ENCODE measurements at places on chromosomes 3 and 15.

- DNase-seq: no peak
Measured at GRCh38 chr3:136678981-136679380, 73.2 kb downstream of the STAG1 start.

GRCh38 chr3:195064300-195064931 is 206.5 kb downstream of the XXYLT1 start:
- DNase-seq: no peak

GRCh38 chr3:94607778-94608177 is 544.9 kb downstream of the NSUN3 start:
- no peak for DNase-seq

DNA sequence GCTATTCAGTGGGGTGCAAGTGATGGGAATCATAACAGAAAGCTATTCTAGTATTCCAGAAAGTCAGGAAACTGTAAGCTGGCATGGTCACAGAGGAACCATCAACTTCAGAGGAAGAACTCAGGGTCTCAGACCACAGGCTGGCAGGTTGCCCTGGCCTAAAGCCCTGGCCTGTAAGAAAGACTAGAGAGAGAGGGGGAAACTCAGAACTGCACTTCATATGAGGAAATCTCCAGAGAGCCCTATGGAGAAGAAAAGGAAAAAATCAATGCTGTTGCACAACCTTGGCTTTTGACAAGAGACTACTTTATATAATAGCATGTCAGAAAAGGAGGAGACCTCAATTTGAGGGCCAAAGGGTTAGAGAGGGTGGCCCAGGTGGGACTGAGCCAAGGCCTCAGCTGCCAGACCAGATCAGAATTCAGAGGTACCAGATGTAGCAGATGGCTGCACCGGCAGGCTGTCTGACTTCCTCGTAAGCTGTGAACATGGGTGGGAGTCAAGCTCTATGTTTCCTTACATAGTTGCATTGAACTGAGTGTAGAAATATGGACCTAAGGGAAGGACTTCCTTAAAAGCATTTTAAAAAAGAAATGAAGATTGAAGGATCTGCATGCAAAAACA is 333.8 kb downstream of the PDCD6IP start:
- DNase-seq: no peak

GRCh38 chr3:100107221-100107814 is 7.0 kb downstream of the FILIP1L start:
- peak; percentile 28 for DNase-seq

- no peak for DNase-seq
Measured at GRCh38 chr3:64229903-64230302, 4.6 kb upstream of the PRICKLE2 start.

DNA sequence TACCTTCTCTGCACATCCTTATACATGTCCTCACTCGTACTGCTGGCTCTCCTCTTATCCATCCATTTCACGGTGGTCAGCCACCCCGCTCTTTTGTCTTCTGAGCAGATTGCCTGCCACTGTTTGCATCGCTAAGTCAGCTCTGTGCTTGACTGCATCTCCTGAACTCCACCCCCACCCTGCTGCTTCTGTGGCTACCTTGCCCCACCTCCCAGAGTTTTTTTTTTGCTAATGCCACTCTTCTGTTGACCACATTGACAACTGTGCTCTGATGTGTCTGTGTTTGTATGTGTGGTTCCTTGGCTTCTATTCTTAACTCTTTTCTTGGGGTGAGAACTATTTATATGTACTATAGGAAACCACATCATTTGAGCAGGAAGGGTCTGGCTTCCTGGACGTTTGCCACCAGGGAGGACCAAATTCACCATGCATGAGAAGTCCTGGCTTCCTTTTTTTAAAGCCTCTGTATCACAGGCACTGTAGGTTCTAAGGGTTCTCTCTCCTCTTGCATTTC is 12.8 kb upstream of the MTMR10 start:
- DNase-seq: no peak

DNA sequence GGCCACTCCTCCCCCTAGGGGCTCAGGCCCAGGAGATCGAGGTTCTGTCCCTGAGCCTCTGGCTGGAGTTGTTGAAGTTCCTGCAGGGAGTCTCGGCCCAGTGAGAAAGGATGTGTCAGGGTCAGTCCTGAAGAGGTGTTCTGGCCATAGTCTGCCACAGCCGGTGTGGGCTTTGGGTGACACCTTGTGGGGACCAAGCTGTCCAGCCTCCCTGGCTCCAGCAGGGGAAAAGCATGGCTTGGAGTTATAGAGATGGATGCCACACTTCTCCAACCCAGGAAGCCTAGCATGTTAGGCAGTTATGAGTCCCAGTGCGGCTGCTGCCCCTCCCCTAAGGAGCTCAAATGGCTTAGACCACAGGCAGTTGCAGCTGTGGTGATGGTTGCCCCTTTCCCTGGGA is 945.6 kb upstream of the GBE1 start:
- no peak for DNase-seq

DNA sequence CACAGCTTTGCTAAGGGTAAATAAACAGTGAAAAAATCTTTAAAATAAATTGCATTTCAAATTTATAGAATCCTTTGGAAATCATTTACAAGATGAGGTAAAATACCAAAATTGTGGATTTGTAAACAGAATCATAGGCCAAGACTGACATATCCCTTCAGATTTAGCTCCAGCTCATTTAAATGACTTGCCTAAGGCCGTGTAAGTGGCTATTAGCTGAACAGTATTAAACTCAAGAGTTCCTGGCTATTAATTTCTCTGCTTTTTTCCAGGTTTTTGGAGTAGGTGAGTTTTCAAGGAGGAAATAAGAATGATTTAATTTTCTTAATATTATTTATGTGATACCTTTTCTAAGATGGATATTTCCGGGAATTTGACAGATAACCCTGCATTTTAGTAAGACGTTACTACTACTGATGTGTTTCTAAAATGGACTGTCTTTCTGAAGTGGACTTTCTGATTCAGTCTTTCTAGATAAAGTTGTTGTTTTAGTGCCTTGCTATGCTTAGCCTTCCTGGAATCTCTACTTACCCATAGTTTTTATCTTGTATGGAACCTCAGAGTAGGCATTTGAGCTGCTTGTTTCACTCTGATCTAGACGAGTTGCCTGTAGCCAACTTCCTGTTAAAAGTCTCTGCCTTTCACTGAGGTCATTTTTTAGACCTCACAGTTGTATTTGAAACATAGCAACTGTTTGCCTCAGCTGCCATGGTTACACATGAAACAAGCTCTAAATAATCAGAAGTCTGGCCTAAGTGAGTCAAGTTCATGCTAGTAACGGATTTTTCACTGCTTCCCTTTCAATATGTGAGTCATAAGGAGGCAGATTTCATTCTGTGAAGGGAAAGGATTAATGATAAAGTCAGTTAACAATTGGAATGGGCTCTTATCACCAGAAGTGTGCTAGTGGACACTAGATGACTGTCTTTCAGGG is 127.0 kb downstream of the KLHL25 start:
- DNase-seq: no peak

- DNase-seq: no peak
Measured at GRCh38 chr3:193734737-193735366, 141.8 kb downstream of the OPA1 start.

DNA sequence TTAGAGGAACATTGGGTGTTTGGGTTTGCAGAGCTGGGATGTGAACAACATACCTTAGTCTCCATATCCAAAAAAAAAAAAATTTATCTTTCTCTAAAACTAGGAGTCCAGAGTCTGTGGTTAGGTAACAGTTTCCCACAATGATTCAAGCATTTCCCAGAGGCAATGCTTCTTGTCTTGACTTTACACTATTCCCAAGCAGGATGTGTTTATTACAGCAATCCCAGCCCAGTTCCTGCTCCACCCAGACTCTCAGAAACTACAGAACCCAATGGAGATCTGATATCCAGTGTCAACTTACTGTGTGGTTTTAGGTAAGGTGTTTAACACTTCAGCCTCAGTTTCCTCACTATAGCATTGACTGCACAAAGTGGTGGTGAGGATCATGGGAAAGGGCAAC is 2.3 kb upstream of the C3orf62 start:
- no peak for DNase-seq

- DNase-seq: no peak
Measured at GRCh38 chr3:122962149-122962548, 65.4 kb downstream of the SEMA5B start.

DNA sequence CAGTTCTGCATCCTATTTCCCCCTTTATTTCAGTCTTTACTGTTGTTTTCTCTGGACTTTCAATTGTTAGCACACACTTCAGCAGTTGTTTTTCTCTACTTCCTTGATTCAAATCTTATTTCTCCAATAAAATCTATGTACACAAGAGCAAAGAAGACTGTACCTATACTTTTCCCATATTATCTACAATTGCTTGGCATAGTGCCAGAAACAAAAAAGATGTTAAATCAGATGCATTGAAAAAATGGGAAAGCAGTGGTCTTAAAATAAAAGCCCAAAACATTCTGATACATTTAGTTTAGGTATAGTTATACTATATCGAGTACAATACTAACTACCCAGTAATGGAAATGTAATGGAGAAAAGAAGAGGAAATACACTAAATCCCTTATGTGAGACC is 265.1 kb downstream of the UBE2E2 start:
- no peak for DNase-seq

GRCh38 chr3:39870706-39871105 is 61.3 kb downstream of the MYRIP start:
- DNase-seq: no peak

- DNase-seq: no peak
Measured at GRCh38 chr3:186394566-186395217, 32.7 kb upstream of the DGKG start.

DNA sequence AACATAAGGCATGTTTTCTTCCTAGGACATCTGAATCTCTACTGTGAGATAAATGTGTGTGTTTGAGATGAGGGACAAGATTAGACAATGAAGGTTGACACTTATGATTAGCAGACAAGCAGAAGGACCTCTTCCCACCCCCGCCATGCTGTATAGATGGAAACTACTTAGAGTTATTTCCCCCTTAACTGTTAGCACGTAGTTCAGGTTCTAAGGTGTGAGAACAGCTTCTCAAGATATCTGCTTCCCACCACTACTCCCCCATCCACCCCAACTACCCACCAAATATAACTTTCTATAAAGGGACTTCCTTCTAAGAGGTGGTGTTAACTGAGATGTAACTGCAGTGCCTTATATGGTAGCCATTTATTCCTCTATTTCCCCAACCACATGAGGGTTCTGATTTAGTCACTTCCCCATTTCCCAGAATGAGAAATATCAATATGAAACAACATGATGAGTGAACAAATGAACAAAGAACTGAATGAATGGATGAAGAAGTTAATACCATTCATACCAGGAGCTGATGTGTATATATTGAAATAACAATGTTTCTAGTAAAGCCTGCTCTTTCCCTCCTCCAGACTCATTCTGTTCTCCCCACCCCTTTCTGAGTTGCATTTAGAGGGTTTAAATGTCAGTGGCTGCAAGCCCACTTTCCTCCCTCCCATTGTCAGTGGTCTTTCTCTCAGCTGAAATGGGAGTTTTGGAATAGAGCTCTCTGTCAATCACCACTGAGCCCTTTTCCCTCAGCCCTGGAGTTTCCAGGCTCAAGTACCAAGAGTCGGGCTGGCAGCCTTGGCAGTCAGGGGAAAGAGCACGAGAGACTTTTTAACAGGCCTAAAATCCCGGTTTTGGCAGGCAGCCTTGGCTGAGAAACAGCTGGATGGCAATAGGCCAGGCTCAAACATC is 7.7 kb upstream of the RFTN1 start:
- DNase-seq: no peak

DNA sequence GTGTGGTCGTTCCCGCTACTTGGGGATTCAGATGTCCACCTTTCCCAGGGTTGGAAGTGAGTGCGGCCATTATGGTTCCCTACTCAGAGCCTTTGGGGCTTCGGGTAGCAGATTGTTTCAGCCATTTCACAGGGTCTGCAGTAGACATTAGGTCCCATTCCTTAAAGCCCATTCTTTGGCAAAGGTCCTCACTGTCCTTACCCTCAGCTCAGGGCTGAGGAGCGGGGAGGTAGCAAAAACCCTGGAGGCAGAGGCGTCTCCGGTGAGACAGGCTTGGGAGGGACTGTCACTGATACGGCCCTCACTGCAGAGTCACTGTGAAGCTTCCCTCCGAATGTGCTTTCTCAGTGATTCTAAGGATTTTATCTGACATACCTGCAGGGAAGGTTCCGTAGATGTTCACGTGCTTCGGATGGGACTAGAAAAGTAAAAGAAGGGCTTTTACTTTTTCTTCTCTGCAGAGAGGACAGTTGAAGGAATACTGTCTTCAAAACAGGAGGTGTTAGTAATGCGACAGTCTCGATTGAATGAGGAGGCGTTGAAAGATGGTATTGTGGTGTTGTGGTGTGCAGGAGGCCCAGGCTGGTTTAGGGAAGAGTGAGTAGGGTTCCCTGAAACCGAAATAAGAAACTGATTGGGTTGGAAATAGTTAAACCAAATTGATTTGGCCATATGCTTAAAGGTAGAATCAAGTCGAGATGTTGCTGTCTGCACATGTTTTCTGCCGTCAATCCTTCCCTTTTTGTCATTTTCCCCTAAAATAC is 630 bp downstream of the ATP6V1A start:
- DNase-seq: peak; percentile 6

- no peak for DNase-seq
Measured at GRCh38 chr15:72825829-72826228, 42.3 kb upstream of the ADPGK start.

DNA sequence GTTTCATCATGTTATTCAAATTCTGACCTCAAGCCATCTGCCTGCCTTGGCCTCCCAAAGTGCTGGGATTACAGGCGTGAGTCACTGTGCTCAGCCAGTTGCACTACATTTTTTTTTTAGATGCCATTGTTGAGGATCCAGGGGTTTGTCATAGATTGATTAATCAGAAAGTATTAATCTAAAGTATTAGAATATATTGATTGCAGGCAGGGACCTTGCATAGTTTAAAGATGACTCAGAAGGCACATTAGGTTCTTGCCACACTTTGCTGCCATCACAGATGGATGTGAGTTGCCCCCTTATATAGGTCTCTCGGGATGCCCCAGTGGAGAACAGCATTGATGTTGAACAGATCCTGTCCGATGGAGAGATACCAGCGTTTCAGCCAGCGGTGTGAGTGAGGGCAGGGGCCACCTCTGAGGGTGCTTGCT is 41.1 kb downstream of the IGF1R start:
- DNase-seq: no peak

DNA sequence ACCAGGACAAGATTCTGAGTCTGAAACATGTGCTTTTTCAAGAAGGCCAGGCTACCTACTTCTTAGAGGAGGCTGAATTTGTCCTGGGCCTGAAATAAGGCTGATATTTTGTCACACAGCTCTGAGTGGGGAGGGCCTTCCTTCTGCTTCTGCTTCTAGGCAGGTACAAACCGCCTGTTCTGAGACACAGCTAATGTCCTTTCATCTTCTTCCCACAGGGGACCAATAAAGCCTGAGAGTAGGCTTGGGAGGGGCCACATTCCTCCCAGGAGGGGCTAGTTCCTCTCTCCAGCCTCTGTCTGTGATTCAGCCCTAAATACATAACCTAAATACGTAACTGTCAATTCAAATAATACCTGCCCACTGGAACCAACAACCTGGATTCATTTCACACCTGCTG is 34.8 kb downstream of the CRYGS start:
- no peak for DNase-seq

GRCh38 chr15:71752604-71753289 is 57.6 kb upstream of the NR2E3 start:
- DNase-seq: peak; percentile 76

- no peak for DNase-seq
Measured at GRCh38 chr3:17046623-17047022, 161.9 kb downstream of the PLCL2 start.

GRCh38 chr15:69304182-69304545 is 5.5 kb downstream of the PAQR5 start:
- DNase-seq: no peak

GRCh38 chr15:68421798-68422402 is 10.1 kb downstream of the ITGA11 start:
- DNase-seq: no peak
